Omental fat pad (tissue), 4 donors: ENCODE measurements at places on chromosomes 2 and 18.

- no peak for DNase-seq
Measured at GRCh38 chr2:216372761-216373291, 543 bp upstream of the MARCHF4 start.

- DNase-seq: no peak
Measured at GRCh38 chr2:231785822-231786176, 446 bp upstream of the COPS7B start.

DNA sequence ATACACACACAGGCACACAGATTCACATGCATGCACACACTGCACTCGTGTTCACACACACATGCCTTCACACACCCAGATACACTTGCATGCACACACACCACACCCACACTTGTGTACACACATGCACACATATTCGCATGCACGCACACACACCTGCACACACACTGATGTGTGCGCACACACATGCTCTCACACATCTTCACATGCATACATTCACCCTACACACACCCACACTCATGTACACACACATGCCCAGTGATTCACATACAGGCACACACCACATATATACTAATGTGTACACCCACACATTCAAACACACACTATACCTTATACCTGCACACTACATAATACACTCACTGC lies 181.6 kb downstream of the LOXHD1 start:
- DNase-seq: no peak

DNA sequence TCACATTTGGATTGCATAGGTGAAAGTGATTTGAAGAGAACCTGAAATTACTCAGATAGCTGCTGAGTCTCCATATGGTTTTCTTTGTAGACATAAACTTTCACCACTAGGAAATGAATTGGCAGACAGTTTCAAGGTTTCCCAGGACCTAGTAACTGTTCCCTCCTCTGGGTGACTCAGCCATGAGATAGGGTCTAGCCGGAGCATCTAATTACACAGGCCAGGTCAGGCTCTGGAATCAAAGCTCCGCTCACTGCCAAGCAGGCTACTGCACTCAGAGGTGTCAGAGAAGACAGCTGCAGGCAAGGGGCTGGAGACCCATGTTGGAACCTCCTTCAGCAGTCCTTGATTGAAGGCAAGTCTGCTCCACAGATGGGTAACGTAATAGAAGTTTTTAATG lies 429.2 kb downstream of the TNS1 start:
- no peak for DNase-seq

DNA sequence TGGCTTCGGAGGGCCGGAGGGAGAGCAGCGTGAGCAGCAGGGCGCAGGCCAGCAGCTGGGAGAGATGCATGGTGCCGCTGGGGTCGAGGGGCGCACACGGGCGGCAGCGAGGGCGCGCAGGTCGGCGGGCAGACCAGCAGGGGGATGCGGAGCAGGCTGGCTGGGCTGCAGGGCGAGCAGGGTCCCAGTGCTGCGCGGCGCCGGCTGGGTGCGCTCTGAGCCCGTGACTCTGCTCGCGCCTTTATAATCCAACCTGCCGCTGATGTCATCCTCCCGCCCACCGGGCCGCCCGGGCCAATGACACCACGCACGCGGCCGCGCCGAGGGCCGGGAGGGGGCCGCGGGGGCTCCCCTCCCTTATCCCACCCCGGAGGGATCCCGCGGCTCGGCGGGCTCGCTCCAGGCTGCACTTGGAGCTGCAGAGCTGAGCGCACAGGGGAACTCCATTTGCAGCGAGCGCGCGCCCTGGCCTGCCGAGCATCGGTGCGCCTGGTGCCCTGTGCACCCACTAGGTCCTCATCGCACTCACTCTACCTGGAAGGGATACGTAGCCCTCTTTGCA lies at the start of gene NPPC:
NPPC (minus strand) TSS at position 217 of the 562 bp plus-strand sequence; CDS start at position 70, 147 bp downstream.
- no peak for DNase-seq

DNA sequence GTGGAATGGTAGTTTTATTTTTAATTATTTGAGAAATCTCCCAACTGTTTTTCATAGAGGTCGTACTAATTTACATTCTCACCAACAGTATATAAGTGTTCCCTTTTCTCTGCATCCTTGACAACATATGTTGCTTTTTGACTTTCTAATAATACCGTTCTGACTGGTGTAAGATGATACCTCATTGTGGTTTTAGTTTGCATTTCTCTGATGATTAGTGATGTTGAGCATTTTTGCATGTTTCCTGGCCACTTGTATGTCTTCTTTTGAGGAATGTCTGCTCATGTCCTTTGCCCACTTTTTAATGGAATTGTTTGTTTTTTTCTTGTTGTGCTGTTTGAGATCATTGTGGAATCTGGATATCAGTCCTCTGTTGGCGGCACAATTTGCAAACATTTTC lies 242.5 kb downstream of the ZNF521 start:
- DNase-seq: no peak

DNA sequence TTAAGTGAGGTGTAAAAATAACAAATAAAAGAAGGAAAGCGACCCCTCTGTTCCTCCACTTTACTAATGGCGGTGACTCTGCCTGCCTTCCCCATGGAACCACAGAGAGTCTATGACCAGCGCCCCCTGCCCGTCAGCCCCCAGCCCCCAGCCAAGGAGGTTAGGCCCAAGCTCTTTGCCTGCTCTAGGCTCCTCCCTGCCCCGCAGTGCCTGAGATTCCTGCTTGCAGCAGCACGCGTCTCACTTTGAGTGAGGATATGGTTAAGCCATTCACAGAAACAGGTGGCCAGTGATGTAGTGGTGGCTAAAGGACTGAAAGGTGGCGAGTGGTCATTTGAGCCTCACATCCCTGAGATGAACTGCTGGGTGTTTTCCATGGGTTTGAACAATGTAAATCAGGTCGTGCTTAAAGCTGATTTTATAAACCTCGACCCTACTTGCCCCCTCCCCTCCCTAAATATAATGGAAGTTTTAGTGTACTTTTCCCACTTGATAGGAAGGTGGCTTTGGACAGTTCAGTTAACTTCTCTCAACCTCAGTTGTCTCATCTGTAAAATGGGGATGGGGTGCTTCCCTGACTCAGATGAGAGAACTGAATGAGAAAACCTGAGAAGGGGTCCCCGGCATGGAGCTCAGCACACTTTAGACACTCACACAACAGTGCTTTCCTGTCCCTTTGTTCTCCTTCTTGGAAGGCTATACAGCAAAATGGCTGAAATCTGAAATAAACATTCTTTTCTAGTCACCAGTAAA lies 46.5 kb downstream of the IL1RL2 start:
- DNase-seq: no peak

- DNase-seq: no peak
Measured at GRCh38 chr2:65294136-65294535, 66.5 kb downstream of the ACTR2 start.

DNA sequence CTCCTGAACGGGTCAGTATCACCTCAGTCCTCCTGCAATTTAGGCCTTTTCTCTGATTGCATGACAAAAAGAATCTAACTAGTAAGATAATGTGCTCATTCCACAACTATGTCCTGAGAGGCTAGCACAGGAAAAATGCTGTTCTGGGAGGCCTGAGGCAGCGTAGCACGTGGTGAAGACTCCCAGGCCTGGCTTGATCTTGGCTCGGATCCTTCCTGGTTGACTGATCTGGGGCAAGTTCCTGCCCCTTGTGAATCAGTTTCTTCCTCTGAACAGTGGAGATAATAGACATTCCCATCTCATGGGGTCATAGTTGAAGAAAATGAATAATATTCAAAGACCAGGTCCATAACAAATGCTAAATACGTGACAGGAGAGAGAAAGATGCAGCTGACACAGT lies 12.3 kb downstream of the FBLN7 start:
- no peak for DNase-seq

DNA sequence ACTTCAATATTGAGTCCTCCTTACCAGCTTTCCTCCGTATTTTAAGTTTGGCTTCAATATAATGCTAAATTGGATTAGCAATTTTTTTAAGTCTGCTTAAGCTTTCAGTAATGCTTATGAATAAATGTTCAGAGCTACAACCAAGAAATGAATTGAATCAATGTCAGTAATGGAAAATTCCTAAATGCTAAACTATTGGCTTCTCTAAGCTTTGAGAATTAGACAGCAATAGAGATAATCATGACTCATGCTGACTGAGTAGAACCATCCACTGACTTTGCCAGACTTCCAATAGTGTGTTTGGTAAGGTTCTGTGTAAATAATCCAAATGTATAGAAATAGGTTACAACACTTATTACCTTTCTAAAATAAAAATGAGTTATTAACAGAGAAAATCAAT lies 8.9 kb upstream of the PDE1A start:
- DNase-seq: no peak

DNA sequence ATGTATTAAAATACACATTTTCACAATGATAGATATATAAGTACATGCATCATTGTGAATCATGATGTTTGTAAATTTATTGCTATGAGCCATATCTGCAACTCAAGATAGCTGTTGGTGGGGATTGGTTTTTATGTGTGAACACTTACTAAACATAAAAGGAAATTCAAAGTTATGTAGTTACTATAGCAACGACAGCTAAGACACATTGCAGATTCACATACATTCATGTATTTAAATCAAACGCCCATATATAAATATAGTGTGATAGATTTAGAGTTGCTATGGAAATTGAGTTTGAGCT lies 65.6 kb downstream of the MAPRE2 start:
- DNase-seq: no peak

DNA sequence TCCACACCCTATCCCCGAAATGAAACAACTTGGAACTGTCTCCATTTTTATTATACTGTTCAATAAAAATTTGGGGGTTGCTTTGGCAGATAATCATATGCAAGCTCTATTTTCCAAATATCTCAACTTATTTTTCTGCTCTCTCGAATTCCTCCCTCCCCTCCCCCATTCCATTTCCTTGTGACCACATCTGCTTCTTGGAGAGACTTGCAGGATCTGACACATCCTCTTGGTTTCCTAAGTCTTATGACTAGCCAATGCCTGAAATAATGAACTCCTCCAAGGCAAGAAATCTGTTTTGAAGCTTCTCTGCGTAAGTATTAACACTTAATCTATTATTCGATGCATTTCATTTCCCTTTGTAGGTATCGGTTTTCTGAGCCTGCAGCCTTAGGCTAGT lies 16.1 kb downstream of the TGIF1 start:
- DNase-seq: no peak

DNA sequence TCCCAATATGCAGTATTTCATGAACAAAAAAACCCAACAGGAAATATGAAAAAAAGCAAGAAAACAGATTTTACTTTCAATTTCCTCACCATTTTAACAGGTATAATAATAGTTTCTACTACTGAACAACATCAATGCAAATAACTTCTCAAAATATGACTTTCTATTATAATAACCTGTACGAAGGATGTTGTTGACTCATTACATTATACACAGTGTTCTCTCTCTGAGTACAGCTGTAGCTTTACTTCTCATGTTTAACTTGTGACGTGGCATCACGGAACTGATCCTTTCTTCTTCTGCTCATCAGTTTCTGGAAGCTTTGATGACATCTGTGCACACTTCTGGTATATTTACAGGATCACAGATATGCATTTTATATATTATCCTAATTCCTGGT lies 40.0 kb downstream of the FAM228A start:
- DNase-seq: no peak

DNA sequence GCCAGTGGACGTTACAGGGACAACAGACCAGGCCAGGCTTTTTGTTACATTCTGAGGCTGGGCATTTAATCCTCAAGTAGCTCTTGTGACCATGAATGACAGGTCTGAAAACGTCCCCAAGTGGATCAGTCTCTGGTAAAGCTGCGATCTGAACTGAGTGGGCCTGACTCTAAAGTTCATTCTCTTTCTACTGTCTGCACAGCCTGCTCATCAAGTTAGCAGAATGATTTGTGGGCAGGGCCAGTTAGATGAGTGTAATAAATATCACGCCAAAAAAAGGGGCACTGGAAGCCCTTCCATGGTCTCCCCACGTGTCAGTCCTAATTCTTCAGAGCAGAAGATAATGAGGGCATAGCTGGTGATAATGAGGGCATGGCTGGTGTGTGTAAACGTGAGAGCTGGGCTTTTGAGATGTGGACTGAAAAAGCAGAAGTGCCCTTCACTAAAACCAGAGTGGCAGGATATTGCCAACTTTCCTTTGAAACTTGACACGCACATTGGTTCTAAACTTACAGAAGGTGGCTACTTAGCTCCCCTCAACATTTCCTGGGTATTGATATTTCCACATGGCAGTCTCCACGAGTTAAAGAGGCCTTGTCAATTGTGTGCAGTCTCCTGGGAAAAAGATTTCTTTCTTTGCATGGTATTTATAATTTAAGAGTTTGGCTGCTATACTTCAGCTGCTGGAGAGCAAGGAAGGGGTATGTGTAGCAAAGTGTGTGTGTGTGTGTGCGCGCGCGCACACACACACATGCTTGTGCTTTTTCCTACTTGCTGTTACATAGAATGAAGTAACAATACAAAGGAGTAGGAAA lies 72.7 kb upstream of the LYPD6B start:
- DNase-seq: no peak

DNA sequence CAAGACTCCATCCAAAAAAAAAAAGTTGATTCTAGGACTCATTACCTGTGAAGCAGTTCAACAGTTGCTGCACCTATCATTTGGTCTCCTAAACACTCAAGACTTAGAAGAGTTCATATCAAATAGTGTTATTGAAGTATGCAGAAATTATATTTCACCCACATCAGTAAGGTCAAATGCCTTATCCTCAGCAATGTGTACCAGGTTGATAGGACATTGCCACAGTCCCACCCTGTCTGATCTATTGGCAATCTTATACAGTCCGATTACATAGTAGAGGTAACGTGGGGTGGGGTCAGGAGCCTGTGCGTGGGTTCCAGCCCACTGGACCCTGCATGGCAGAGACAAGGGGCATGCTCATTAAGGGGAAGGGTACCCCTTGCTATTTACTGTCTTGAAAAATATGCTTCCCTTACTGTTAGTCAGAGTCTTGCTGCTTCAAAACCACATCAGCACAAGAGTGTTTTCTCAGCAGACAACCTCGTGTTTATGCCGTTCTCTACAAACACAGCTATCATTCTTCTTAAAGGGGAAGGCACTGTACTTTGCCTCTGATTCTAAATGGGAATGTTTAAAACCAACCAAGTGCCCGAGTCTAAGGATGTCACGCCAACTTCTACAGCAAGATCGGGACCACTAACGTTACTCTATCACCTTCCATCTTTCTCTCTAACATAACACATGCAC lies 115.2 kb downstream of the MTCL1 start:
- DNase-seq: no peak

DNA sequence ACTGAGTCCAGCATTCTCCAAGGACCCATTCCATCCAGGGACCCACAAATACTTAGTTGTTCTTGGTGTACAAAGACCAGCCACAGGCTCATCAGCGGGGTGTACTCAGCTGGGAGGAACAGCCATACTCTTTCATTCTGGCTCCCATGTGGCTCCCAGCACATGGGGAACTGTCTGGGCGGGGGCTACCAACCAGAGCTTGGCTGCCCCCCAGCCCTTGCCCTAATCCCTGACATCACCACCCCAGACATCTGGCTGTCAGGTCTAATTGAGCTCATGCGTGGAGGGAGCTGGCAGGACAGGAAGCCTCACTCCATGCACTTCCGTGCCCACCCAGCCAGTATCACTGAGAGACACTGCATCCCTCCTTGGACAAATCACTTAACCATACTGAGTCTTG lies 283.6 kb downstream of the DYSF start:
- no peak for DNase-seq
